ENCODE measurements at places on chromosomes 3 and 15. TPM values are rescaled to one million over a fixed set of nuclear protein-coding genes. Genes with fewer than 3 reads are reported as not detected.

Gene IQCH
- total RNA-seq: 3.1 TPM

Gene GASK1A
- 12.0 TPM for total RNA-seq

Gene HRH1
- 5.2 TPM for total RNA-seq

Gene DOCK3
- 0.52 TPM for total RNA-seq

Gene FGF12
- 2.1 TPM for total RNA-seq

Gene ITGB5
- total RNA-seq: 24.0 TPM

Gene NCBP2
- total RNA-seq: 30.8 TPM
